ENCODE measurements at places on chromosomes 12 and 14. TPM values are rescaled to one million over a fixed set of nuclear protein-coding genes. Genes with fewer than 3 reads are reported as not detected.

NGB gene
- total RNA-seq: not detected

MYF6 gene
- not detected for total RNA-seq

DNA sequence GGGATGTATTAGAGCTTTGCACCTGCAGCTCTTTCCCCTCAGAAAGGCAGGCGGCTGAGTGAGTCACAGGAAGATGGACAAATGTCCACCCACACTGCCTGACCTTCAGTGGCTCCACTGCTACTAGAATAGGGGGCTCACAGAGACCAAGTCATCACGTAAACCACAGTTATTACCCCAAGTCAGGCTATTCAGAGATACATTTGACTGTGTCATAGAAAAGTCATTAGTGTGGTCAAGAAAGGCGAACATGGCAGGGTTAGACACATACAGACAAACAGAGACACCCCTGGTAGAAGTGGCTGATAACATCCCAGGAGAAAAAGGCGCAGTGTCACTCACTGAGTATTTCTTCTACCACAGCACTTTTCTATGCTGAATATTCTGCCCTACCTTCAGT is 36.0 kb downstream of the GCH1 start:
- H3K4me3 ChIP-seq: no peak overlapping the region
- H3K36me3 ChIP-seq: peaks cover 2% of the 10 kb centered on the region
- peaks cover 18% of the 10 kb centered on the region for H3K27me3 ChIP-seq
- H3K27ac ChIP-seq: no peak overlapping the region

GRCh38 chr12:12482959-12483358 is 79.7 kb downstream of the DUSP16 start:
- H3K36me3 ChIP-seq: peaks cover 22% of the 10 kb centered on the region
- H3K4me3 ChIP-seq: no peak overlapping the region
- H3K27ac ChIP-seq: no peak overlapping the region
- H3K4me1 ChIP-seq: peaks cover 7% of the 10 kb centered on the region

DNA sequence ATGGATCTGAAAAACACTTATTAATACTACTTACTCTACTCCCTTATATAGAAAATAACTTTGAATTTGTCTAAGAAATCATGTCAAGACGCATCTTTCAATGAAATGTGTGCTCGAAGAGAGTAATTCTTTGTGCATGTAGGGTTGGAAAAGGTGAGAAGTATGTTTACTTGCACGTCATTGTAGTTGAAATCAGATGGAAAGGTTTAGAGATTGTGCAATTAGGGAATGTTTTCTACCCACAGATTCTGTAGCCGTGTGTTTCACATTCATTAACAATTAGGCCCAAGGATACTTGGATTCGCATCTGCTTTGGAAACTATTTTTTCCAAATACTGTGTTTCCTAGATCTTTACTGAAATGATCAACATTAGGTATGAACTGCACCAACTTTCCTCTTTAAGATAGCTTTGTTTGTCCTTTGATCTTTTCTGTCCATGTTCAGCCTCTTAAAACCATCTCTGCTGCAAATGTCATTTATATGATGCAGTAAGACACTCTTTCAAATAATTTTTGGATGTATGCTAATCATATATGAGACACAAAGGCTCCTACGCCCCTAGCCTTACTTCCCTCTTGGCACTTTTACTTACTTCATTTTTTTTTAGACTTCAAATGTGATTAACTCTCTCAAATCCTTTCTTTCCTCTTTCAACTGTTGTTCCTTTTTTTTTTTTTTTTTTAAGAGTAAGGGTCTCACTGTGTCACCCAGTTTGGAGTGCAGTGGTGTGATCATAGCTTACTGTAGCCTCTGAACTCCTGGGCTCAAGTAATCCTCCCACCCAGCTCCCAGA is 58.0 kb upstream of the PSMA6 start:
- no peak overlapping the region for H3K27ac ChIP-seq
- no peak for DNase-seq
- H3K4me1 ChIP-seq: no peaks in the 10 kb centered on the region
- peaks cover 4% of the 10 kb centered on the region for H3K36me3 ChIP-seq
- no peak overlapping the region for H3K4me3 ChIP-seq

GRCh38 chr14:63342371-63342770 is 23.6 kb upstream of the GPHB5 start:
- DNase-seq: no peak
- H3K36me3 ChIP-seq: no peaks in the 10 kb centered on the region
- H3K27me3 ChIP-seq: peaks cover 3% of the 10 kb centered on the region

DNA sequence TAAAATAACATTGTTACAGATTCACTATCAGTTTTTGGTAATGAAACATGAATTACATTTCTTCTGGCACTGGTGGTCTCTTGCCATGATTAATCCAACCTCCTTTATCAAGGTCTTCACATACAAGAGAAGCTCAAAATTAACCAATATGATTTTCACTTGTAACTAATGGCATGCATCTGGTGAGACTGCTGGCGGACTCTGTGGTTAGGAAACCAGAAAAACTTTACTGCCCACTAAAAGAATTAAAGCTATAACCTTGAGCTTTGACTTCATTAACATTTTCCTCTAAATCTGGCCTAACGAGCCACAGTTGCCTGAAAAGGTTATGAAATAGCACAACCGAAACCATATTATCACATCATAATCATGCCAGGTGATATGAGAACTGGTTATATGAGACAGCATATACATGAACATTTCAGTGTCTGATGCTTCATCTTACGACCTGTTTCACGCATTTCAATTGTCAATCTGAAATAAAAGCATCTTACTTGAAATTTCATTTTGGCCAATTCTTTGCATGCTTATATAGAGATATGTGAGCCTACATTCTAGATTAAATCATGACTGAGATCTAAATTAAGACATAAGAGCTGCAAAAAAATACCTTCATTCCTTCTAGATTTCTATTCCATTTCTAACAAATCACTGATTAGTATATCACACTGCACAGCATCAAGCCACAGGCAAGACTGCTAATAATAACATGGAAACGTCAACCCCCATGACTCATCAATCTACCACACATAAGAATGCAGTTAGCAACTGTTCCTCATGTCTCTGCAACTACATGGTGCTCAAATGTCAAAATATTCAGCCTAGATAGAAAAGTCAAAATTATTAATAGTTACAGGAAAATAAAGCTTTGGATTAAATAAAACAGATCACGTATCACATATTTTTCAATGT is 89.3 kb downstream of the OSBPL8 start:
- no peaks in the 10 kb centered on the region for H3K36me3 ChIP-seq
- H3K4me3 ChIP-seq: no peak overlapping the region
- no peaks in the 10 kb centered on the region for H3K27me3 ChIP-seq
- H3K27ac ChIP-seq: no peak overlapping the region
- H3K4me1 ChIP-seq: no peaks in the 10 kb centered on the region

FAIM2 gene
- 1.5 TPM for total RNA-seq

NKX2-1 gene
- total RNA-seq: not detected

GRCh38 chr12:96083020-96083719 is 47.8 kb upstream of the LTA4H start:
- H3K4me3 ChIP-seq: no peak overlapping the region
- no peaks in the 10 kb centered on the region for H3K27me3 ChIP-seq
- no peaks in the 10 kb centered on the region for H3K4me1 ChIP-seq
- no peak overlapping the region for H3K27ac ChIP-seq
- no peaks in the 10 kb centered on the region for H3K36me3 ChIP-seq

- no peak overlapping the region for H3K4me3 ChIP-seq
- no peak overlapping the region for H3K27ac ChIP-seq
These were observed 2.4 kb downstream of the C14orf180 start for GRCh38 chr14:104582005-104582404.

DNA sequence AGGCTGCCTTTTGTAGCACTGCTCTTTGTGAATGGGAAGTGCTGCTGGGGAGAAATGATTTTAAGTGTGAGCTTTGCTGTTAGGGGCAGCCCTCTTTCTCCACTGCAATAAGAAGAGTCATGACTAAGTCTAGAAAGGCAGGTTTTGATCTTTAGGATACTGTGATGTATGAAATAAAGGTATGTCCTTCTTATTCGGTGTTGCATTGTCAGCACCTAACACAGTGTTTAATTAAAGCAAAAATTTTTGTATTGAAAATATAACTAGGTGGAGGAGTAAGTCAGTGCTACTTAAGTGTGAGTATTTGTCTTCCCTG is 81.5 kb downstream of the ETV6 start:
- no peak overlapping the region for H3K4me3 ChIP-seq
- H3K27ac ChIP-seq: peak overlapping the region; percentile 56
- no peak for DNase-seq
- H3K4me1 ChIP-seq: peaks cover 42% of the 10 kb centered on the region
- peaks cover 2% of the 10 kb centered on the region for H3K36me3 ChIP-seq

DNA sequence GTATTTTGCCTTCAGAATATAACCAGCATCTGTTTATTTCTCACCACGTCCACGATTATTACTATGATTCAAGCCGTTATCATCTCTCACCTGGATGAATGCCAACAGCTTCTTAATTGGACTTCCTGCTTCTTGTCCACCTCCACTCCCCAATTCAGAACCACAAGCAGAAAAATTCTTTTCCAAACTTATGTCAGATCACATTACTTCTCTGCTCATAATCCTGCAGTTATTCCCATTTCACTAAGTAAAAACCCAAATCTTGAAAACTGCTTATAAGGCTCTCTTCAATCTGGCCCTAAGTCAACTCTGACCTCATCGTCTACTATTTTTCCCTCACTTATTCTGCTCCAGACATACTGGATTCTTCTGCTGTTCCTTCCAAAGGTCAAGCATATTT is 2.0 kb downstream of the CRY1 start:
- H3K4me1 ChIP-seq: peaks cover 10% of the 10 kb centered on the region
- no peak overlapping the region for H3K27ac ChIP-seq
- H3K27me3 ChIP-seq: no peaks in the 10 kb centered on the region
- H3K36me3 ChIP-seq: peaks cover 3% of the 10 kb centered on the region

GRCh38 chr14:71588576-71589215 is 343.5 kb upstream of the RGS6 start:
- no peaks in the 10 kb centered on the region for H3K27me3 ChIP-seq
- H3K36me3 ChIP-seq: no peaks in the 10 kb centered on the region
- H3K4me1 ChIP-seq: peaks cover 31% of the 10 kb centered on the region
- no peak overlapping the region for H3K4me3 ChIP-seq
- no peak for DNase-seq

GRCh38 chr12:39127401-39127800 is 222.0 kb upstream of the CPNE8 start:
- no peaks in the 10 kb centered on the region for H3K36me3 ChIP-seq
- no peak for DNase-seq
- H3K4me3 ChIP-seq: no peak overlapping the region

GRCh38 chr12:2338991-2339431 is 286.2 kb downstream of the CACNA1C start:
- H3K36me3 ChIP-seq: peaks cover 1% of the 10 kb centered on the region
- peak overlapping the region; percentile 41 for H3K27ac ChIP-seq
- H3K4me3 ChIP-seq: no peak overlapping the region
- H3K27me3 ChIP-seq: no peaks in the 10 kb centered on the region

All from osteocyte (in vitro differentiated cells).